ENCODE measurements at places on chromosomes 4 and X. TPM values are rescaled to one million over a fixed set of nuclear protein-coding genes. Genes with fewer than 3 reads are reported as not detected.

The CT55 gene
- total RNA-seq: 0.21 TPM

The PTPN13 gene
- 5.6 TPM for total RNA-seq

The ARHGAP6 gene
- total RNA-seq: 4.1 TPM

The PABPC4L gene
- total RNA-seq: 2.4 TPM

DNA sequence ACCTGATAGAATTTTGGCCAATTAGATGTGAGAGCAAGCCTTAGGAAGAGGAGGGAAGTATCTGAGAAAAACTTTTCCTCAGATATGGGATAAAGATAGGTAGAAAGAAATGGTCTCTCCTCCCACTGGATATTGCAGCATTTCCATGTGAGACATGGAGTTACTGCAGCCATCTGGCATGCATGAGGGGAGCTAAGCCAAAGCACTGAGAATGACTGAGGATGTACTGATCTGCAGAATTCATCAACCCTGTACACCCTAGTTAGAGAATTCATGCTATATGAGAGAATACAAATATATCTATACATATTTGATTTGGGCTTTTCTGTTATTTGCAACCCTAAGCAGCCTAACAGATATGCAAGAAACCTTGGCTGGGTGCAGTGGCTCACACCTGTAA lies 52.5 kb upstream of the RPL34 start:
- DNase-seq: no peak

- no peak for DNase-seq
Measured at GRCh38 chrX:123988423-123989111, 27.1 kb downstream of the STAG2 start.

DNA sequence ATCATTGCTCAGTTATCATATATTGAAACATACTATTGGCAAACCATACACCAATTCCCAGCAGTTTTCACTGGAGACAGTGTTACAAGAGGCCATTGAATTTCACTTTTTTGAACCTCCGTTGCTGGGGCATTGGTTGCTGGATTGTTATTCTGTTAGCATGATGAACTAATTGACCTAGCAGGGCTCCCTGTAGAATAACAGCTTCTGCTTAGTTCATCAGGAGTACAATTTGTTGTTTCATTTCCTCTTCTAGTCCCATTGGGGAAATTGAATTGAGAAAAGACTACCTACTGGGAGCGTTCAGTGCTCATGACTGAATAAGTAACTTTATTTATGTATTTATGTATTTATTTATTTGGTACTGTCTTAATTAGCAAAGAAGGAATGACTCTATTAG lies 151.6 kb downstream of the SLIT2 start:
- DNase-seq: no peak

GRCh38 chr4:138736362-138736761 lies 279.2 kb upstream of the NOCT start:
- no peak for DNase-seq

GRCh38 chr4:143294710-143295275 lies 41.9 kb upstream of the GAB1 start:
- no peak for DNase-seq

All from endothelial cell (in vitro differentiated cells).